ENCODE measurements at places on chromosomes 2 and 18.
A peak's percentile ranks its signal among the peaks of the same experiment; 100 is the strongest.

DNA sequence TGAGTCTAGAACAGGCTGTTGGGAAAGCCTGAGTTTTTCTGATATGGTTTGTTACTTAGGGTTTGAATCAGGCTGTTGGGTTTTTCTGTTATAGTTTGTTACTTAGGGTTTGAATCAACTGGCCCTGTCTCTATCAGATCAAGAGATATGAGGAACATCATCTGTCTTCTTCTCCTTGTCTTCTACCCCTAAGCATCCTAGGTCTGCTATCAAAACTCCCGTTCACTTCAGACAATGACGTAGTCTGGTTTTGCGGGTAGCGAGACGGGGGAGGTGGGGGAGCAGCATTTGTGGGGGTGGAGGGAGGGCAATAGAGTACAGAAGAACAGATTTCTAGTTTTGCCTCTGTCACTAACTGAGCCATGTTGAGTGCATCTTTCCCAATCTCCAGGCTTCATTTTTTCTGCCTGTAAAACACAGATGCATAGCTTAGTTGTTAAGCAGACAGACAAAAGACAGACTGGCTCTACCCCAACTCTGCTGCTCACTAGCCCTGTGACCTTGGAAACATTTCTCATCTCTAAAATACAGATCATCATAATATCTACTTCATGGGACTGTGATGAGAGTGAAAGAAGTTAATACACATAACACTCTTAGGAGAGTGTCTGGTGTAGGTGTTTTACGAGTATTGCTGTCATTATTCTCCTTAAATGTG, 9.1 kb downstream of the TNP1 start:
- peak; percentile 9 for DNase-seq

DNA sequence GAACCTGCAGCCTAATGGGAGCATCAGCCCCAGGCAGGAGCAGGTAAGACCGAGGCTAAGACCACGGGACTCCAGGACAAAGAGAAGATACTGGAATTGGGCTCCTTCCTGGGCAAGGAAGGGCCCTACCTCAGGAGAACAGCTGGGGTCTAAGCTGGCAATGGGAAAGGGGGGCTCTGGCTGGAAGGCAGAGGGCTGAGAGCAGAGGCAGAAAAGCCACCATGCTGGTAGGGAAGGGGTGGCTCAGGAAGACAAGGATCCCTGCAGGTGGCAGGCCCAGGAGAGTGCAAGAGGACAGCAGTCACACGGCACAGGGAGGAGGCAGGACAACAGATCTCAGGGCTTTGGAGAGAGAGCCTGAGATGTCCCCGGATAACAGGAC, 203.5 kb downstream of the NDUFA10 start:
- no peak for DNase-seq

GRCh38 chr18:37741032-37741623, 175.5 kb upstream of the CELF4 start:
- no peak for DNase-seq

DNA sequence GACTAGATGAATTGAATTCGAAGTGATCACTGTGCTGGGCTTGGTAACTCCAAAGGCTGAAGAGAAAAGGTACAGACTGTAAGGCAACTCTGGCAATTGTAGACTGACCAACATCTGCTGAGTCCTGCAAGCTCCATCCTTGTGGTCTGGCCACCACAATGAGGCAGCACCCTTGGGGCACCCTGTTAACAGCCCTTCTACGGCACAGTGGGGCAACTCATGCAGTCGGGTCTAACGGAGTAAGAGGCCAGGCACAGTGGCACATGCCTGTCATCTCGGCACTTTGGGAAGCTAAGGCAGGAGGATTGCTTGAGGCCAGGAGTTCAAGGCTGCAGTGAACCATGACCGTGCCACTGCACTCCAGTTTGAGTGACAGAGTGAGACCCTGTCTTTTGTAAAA, 126.8 kb downstream of the ZAP70 start:
- DNase-seq: no peak

GRCh38 chr2:12244070-12244469, 472.7 kb upstream of the TRIB2 start:
- no peak for DNase-seq

DNA sequence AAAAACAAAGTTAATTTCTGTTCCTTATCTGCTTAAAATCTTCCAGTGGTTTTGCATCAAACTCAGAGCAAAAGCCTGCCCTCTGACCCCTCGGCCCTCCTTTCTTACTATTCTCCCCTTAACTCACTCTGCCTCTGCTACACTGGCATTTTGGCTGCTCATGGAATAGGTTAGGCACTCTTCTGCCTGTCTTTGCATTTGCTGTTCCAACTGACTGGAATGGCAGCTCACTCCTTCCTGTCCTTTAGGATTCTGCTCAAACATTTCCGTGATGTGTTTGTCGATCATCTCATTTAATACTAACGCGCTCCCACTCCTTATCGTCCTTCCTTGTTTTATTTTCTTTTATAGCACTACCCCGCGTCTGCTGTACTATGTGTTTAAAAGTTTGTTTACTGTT, 815 bp downstream of the CEBPZ start:
- no peak for DNase-seq

DNA sequence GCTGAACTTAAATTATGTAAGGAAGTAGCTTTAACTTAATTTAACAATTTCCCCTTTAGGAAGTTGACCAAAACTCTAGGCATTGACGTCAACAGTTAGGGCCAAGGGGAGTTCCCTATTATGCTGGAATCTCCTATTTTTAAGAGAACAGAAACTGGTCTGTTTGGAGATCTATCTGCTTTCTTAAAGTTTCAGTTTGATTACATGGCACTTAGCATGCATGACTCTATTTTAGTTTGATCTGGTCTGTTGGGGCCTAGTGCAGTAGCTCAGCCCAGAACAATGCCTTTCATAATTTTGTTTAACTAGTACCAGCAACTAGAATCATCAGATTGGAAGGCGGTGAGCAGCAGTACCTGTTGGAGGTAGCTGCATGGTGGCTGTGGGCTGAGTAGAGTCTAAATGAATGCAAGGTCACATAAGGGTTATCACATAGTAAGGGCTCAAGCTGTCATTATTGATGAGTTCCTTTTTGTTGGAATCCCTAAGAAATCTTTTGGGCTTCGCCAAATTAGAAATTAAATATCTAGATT, 60.5 kb upstream of the ZNG1B start:
- DNase-seq: no peak

DNA sequence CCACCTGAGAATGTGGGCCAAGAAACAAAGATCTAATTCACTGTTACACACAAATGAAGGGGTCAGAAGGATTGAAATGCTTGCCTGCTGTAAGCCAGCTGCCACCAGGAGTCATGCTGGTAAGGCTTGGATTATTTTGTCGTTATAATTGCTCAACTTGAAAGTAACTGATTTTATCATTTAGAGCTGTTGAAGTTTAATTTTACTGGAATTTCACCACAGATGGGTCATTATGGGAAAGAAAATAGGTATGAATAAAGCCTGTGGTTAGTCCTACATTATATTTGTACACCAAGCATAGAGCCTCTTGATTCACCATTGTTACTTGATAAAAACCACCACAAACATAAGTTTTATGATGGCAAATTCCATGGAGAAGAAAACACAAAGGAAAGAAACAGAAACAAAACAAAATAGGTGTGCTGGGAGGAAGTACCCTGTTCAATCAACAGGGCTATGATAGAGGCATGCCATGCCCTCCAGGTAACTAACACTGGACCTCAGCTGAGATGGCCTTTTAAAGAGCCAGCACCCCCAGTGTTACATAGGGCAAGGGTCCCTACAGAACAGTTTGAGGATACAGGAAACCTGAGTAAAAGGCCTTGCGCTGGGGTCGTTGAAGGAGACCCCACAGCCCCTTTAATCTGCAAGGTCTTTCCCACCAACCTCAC, 3.0 kb downstream of the CLEC4F start:
- DNase-seq: no peak

- DNase-seq: no peak
These were observed 23.9 kb downstream of the SNTG2 start for GRCh38 chr2:974502-974901.
